ENCODE measurements at places on chromosomes 3 and 15. TPM values are rescaled to one million over a fixed set of nuclear protein-coding genes. Genes with fewer than 3 reads are reported as not detected.

GRCh38 chr3:97138914-97139541 lies 324.6 kb downstream of the EPHA6 start:
- H3K27ac ChIP-seq = no peak overlapping the region
- no peak overlapping the region for H3K4me3 ChIP-seq
- DNase-seq = no peak
- H3K27me3 ChIP-seq = no peaks in the 10 kb centered on the region

GRCh38 chr3:105359098-105359762 lies 7.5 kb upstream of the ALCAM start:
- H3K27me3 ChIP-seq = peaks cover 37% of the 10 kb centered on the region
- peaks cover 12% of the 10 kb centered on the region for H3K4me1 ChIP-seq
- no peaks in the 10 kb centered on the region for H3K36me3 ChIP-seq
- no peak overlapping the region for H3K27ac ChIP-seq

The GCNT3 gene
- total RNA-seq = not detected

- H3K4me1 ChIP-seq = peaks cover 48% of the 10 kb centered on the region
- H3K4me3 ChIP-seq = no peak overlapping the region
- peak; percentile 69 for DNase-seq
- no peaks in the 10 kb centered on the region for H3K27me3 ChIP-seq
- peaks cover 4% of the 10 kb centered on the region for H3K36me3 ChIP-seq
Measured at GRCh38 chr3:39294446-39295183, 14.8 kb upstream of the CX3CR1 start.

The ASB14 gene
- not detected for total RNA-seq

The ATP10A gene
- 48.0 TPM for total RNA-seq

DNA sequence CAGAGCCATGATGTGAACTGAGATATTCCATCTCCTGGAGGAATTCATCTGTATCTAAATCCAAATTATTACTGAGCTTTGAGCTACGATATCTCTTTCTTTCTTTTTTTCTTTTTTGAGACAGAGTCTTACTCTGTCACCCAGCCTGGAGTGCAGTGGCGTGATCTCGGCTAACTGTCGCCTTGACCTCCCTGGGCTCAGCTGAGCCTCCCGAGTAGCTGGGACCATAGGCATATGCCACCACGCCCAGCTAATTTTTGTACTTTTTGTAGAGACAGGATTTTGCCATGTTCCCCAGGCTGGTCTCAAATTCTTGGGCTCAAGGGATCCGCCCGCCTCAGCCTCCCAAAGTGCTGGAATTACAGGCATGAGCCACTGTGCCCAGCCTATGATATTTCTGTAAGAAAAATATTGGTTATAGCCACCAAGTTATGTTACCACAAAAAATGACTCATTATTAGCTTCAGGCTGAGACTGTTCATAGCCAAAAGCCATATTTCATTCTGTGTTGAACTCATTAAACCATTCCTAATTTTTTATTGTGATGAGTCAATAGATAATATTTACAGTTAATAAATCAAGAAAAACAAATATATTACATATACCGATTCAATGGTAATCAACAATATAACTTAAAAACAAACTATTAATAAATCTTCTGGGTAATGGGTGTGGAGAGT lies 27.1 kb upstream of the SLC30A4 start:
- H3K27ac ChIP-seq = no peak overlapping the region
- H3K4me3 ChIP-seq = no peak overlapping the region
- DNase-seq = no peak
- peaks cover 22% of the 10 kb centered on the region for H3K27me3 ChIP-seq

DNA sequence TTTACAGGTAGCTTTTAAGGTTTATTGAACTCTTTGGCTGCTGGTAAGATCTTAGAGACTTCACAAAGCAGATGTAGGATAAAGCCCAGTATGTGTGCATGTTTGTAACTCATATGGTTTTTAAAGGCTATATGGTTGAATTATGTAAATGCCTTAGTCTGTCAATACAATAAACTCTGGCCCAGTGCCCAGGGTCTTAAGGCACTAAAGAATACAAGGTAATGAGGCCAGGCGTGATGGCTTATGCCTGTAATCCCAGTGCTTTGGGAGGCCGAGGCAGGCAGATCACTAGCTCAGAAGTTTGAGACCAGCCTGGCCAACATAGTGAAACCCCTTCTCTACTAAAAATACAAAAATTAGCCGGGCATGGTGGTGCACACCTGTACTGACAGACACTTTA lies 170.3 kb upstream of the CGNL1 start:
- DNase-seq = no peak
- no peak overlapping the region for H3K4me3 ChIP-seq
- H3K27ac ChIP-seq = no peak overlapping the region
- H3K27me3 ChIP-seq = no peaks in the 10 kb centered on the region
- peaks cover 7% of the 10 kb centered on the region for H3K4me1 ChIP-seq
- no peaks in the 10 kb centered on the region for H3K36me3 ChIP-seq

- no peak overlapping the region for H3K27ac ChIP-seq
- no peak for DNase-seq
- H3K27me3 ChIP-seq = no peaks in the 10 kb centered on the region
- peaks cover 17% of the 10 kb centered on the region for H3K4me1 ChIP-seq
Measured at GRCh38 chr3:32249184-32249782, 10.8 kb downstream of the CMTM8 start.

DNA sequence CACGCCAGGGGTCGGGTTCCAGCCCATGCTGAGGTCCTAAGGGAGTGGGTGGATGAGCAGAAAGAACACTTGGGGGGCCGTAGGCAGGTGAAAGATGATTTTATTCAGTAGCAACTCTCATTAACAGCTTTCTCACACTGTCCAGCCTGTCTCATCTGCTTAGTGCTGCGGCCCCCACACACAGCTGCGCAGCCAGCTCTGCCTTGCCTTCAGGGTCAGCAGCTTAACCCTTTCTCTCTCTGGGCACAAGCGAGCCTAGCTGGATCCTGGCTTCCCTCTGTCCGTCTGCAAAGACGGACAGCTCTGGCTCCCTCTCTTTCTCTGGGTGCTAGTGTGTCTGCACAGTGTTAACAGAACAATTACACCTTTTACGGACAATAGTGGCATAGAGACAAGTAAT lies 21.3 kb downstream of the NPAP1 start:
- H3K4me1 ChIP-seq = no peaks in the 10 kb centered on the region
- DNase-seq = no peak
- no peak overlapping the region for H3K27ac ChIP-seq
- no peak overlapping the region for H3K4me3 ChIP-seq
- H3K27me3 ChIP-seq = no peaks in the 10 kb centered on the region
- no peaks in the 10 kb centered on the region for H3K36me3 ChIP-seq

- no peaks in the 10 kb centered on the region for H3K27me3 ChIP-seq
- no peak overlapping the region for H3K4me3 ChIP-seq
- no peaks in the 10 kb centered on the region for H3K36me3 ChIP-seq
Measured at GRCh38 chr3:168933614-168934013, 729.9 kb downstream of the MECOM start.

DNA sequence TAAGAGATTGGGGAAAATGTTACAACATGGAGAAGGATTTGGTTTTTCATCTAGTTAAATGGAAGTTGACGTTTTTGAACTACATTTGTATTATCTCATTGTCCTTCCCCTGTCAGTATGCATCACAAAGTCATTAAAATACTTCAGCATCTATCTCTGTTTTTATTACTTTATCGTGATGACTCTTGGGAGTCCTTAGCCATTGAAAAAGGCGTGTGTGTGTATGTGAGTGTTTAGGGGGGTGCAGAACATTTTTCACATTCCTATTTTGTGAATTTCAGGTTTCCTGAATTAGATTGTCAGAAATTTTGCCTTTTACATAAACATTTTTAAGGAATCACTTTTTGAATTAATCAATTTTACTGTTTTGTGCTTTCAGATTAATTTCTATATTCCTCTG lies 360.6 kb upstream of the SGO1 start:
- no peak overlapping the region for H3K4me3 ChIP-seq
- H3K27ac ChIP-seq = no peak overlapping the region
- H3K27me3 ChIP-seq = no peaks in the 10 kb centered on the region
- no peak for DNase-seq
- no peaks in the 10 kb centered on the region for H3K4me1 ChIP-seq

DNA sequence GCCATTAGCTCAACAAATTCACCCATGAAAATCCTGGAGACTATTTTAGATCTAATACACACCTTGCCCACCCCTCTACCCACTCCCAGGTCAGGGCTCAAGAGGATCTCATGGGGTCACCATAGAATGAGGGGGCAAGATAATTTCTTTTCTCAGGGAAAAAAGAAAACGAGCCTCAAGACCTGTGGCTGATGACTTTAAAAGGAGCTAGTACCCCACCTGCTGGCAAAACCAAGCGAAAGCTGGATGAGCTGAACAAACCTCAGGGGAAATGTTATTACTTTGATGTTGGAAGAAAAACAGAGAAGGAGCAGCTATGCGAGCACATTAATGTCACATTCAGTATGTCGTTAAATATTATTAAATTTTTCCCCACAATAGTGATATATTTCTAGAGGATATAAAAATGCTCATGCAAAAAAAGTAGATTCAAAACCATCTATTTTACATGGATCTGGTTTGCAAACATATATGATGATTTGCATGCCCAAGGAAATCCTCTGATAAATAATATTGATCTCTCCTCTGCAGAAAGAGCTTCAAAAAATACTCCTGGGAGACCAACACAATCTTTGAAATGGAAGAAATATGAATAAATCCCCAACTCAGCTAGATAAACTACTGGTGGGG lies 37.7 kb downstream of the PLD1 start:
- no peaks in the 10 kb centered on the region for H3K36me3 ChIP-seq
- no peak overlapping the region for H3K4me3 ChIP-seq
- DNase-seq = peak; percentile 79
- H3K4me1 ChIP-seq = no peaks in the 10 kb centered on the region
- no peak overlapping the region for H3K27ac ChIP-seq

The FEZF2 gene
- total RNA-seq = not detected
